ENCODE measurements at places on chromosomes 5 and 9.

DNA sequence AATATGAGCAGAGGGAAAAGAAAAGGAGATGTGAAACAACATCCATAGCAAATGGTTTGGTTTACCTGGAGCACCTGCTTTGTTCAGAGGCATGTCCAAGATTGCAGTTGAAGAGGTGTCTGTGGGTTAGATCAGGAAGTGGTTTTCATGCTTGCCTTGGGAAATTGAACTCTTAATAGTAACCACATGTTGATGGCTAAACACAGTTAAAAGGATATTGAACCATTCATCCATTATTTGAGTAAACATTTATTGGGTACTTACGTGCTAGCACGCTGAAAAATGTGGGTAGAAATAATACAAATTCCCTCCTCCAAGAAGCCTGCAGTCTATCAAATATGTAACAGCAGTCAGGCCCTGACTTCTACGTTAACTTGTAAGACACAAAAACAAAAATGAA lies 235.7 kb upstream of the TNC start:
- no peak for DNase-seq

DNA sequence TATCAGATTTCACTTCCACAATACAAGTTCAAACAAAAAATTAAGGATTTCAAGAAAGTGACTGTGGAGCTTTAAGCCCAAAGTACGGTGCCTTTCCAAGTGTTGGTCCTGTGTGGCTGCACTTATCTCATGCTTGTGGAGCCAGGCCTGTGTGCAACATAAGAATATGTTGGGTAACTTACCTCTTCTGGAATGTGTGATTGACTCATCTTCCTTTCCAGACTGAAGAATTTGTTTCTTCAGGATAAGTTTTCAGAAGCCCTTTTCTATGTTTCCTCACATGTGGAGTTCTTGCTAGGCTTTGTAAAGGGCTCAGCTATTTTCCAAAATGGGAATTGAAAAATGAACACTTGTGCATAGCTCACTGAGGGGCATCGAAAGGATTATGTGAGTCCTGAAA lies 485.1 kb upstream of the PAPPA start:
- no peak for DNase-seq

DNA sequence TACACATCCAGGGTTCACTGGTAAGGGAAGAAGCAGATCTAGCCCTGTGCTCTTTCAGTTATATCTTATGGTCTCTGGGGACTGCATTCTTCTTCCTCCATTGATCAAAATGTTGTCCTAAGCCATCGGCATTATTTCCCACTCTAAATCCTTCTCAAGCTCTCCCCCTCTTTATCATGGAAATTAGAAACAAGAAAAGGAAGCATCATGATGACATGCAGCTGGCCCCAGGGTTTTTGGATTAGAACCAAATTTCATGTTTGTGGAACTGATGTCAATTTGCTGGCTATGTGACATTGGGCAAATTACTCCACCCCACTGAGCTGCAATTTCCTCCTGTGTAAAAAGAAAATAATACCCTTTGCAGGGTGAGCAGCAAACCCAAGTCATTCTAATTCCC lies 39.5 kb downstream of the MFAP3 start:
- no peak for DNase-seq

DNA sequence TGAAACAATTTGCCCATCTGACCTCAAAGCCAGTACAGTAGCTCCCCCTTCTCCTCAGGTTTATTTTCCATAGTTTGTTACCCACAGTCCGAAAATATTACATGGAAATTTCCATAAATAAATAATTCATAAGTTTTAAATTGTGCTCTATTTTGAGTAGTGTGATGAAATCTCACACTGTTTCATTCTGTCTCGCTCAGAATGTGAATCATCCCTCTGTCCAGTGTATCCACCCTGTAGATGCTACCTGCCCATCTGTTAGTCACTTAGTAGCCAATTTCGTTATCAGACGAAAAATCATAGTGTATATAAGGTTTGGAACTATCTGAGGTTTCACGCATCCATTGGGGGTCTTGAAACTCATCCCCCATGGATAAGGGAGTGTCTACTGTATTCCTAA lies 100.7 kb upstream of the IL7R start:
- no peak for DNase-seq

DNA sequence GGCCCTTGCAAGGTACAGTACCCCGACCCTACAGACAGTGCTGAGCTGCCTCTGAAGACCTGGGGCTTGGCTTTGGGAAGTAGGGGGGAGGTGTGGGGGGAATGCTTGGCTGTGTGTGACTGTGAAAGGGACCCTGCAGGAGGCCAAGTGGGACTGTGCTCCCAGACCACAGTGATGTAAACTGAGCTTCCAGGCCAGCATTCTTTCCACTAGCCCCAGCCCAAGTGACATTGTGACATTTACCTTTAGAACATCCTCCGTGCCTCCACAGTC lies 31.2 kb downstream of the HMCN2 start:
- no peak for DNase-seq

GRCh38 chr9:112007575-112008240 lies 111.1 kb downstream of the UGCG start:
- no peak for DNase-seq

Data from activated CD8-positive, alpha-beta memory T cell treated with anti-CD3 and anti-CD28 coated beads for 1 hour (primary cell).